ENCODE measurements at places on chromosomes 2 and 18.

GRCh38 chr2:30325600-30326328 lies 94.4 kb downstream of the LBH start:
- no peak for DNase-seq

DNA sequence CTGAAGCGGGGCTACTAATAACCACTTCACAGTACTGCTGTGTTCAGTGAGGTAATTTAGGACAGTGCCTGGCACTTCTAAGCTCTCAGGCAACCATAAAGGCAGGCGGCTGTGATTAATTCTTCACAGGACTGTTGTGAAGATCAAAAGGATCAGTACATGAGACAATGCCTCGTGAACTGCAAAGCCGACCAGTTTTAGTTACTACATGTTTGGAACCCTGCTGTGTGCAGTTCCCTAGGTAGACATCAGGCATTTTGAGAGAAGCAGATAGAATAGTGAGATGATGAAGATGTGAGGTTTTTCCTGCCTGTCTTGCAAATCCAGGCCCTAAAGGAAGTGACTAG lies 19.1 kb downstream of the EFHD1 start:
- DNase-seq, result no peak

- no peak for DNase-seq
These were observed 95.2 kb downstream of the CNTNAP5 start for GRCh38 chr2:124120246-124120645.

GRCh38 chr2:23381084-23381483 lies 3.9 kb upstream of the KLHL29 start:
- no peak for DNase-seq

DNA sequence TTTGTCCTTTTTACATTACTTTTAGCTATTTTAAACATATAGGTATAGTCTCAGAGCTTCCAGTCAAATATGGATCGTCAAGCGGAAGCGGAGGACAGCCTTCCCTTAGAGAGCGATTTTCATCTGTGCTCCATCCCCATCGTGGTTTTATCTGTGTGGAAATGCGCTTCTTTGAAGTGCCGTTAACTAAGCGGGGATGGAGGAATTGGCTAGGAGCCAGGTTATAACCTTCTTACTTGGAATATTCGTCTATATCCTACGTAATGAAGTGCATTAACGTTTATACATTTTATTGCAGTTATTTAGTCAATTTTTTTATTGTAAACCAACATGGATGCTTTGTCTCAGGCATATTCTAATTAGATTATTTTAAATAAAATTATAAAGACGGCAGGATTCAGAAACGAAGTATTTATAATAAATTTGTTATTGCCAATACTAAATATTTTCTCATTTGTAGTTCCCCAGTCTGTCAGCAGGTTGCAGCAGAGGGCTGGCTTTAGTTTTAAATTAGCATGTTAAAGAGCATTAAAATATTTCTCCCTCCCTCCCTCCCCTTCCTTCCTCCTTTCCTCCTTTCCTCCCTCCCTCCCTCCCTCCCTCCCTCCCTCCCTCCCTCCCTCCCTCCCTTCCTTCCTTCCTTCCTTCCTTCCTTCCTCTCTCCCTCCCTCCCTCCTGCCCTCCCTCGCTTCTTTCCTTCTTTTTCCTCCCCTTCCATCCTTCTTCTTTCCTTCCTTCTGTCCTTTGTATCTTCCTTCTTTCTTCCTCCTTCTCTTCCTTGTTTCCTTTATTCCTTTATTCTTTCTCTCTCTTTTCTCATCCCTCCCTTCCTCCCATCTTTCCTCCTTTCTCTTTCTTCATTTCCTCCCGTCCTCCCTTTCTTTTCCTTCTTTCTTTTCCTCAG lies 80.6 kb upstream of the DOCK10 start:
- peak; percentile 3 for DNase-seq

- no peak for DNase-seq
These were observed 162.2 kb downstream of the PXDN start for GRCh38 chr2:1581965-1582625.

DNA sequence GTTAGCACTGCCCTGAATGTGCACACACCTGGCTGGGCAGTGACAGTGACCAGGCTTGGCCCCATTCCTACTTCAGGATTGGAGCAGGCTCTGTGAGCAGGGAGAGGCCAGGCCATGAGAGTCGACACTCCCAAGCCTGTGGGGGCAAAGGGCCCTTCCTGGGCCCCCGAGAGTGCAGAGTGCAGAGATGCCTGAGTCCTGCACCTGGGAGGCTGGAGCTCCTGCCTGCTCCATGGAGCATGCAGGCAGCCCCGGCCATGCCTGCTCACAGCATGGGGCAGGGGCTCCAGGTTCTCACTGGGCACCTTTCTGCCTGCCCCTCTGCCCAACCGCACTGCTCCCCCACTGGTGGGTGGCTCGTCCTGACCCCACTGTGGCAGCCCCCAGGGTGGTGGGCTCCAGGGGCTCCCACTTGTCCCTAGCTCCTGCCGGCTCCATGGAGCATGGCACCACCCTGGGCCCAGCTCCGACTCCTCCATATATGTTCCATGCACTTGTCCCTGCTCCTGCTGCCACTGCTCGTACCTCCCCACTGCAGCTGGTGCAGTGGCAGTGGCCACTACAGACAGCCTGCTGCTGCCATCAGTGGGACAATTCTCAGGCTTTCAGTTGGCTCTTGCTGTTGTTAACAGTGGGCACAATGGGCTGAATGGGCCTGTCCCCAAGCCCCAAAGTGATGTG lies 282.0 kb downstream of the RPRM start:
- no peak for DNase-seq

- no peak for DNase-seq
These were observed 25.1 kb upstream of the ODC1 start for GRCh38 chr2:10473121-10473756.

GRCh38 chr2:111632661-111633060 lies 251.3 kb downstream of the ANAPC1 start:
- no peak for DNase-seq

- no peak for DNase-seq
These were observed 134.6 kb upstream of the SPATS2L start for GRCh38 chr2:200171731-200172482.

DNA sequence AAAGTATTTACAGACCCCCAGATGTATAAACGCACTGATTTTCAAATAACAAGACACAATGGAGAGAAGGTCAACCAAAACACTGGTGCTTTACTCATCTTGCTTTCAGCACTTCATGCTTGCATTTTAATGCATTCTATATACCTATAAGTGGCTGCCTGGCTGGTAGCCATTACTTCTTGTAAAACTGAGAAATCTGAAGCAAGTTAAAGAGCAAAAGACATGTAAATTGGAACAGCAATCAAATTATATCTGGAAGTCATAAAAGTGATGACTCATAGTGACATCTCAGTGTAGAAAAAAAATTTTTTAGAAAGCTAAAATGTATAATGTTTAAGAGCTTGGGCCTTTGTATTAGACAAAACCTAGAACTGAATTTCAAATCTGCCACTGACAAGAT lies 106.2 kb downstream of the CCDC141 start:
- no peak for DNase-seq

- DNase-seq, result no peak
These were observed 249.6 kb upstream of the TFPI start for GRCh38 chr2:187803816-187804215.

- DNase-seq, result no peak
These were observed 166.7 kb downstream of the MCFD2 start for GRCh38 chr2:46748735-46749531.

DNA sequence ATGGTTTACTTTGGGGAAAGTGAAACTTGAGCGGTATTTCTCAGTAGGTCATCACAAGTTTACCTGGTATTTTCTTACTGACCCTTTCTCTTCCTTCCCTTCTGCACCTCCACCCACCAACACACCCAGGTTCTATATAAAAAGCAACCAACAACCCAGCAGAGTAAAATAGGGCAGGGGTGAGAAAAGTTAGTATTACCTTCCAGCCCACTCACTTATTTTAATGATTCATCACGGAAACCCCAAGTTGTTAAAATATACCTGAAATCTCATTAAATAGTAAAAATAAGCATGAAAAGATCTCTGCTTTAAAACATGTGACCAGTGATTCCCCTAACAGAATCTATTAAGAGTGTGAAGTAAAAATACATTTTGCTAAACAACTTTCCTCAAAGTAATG lies 306.1 kb downstream of the ZEB2 start:
- no peak for DNase-seq

DNA sequence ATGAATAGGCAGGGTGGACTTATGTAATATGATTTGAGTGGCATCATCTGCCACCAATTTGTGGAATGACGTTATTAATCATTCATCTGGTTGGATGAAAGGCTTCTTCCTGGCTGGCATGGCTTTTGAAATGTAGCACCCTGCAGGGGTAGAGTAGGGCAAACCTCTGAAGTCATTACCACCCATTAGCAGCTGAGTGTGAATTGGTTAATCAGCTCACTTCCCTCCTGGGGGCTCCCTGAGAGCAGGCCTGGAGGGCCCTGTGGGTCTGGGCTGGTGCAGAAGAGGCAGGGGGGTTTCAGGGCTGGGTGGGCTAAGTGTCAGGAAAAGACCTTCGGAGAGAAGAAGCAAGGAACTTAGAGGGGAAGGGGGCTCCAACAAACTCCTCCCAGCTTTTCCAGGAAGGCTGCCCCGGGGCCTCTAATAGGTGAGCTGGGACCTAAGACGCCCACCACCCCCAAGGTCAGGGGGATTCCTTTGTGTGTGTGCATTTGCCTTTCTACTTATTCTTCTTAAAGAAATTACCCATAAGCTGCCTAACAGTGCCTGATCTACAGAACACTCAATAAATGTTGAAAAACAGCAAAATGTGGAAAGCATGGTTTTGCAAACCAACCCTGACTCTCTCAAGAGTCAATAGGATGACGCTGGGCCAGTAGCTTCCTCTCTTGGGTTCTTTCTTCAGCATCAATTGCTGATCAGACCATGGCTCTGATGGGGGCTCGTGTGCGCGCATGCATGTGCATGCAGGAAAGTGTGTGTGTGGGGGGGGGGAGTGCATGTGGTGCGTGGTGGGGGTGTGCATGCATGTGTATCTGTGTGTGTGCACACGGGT lies 49.7 kb upstream of the ZNF516 start:
- no peak for DNase-seq

GRCh38 chr2:16625201-16625729 lies 40.4 kb downstream of the CYRIA start:
- DNase-seq, result no peak
